ENCODE measurements at places on chromosomes 16 and 17.

DNA sequence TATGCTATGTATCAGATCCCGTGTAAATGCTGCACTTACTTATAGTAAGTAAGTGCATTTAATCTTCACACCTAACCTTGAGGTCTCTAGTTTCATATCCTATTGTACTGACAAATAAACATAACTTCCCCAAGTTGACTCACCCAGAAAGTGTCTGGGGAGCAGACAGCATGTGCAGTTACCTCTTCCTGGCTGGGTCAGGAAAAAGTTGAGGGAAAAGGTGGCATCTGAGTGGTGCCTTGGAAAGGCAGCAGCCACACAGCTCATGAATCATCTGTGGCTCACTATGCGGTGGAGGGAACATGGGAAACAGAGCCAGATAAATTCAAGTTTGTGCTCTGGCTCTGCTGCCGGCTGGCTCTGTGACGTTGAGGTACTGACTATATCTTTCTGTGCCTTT lies 382.0 kb upstream of the DYNLRB2 start:
- DNase-seq = no peak

DNA sequence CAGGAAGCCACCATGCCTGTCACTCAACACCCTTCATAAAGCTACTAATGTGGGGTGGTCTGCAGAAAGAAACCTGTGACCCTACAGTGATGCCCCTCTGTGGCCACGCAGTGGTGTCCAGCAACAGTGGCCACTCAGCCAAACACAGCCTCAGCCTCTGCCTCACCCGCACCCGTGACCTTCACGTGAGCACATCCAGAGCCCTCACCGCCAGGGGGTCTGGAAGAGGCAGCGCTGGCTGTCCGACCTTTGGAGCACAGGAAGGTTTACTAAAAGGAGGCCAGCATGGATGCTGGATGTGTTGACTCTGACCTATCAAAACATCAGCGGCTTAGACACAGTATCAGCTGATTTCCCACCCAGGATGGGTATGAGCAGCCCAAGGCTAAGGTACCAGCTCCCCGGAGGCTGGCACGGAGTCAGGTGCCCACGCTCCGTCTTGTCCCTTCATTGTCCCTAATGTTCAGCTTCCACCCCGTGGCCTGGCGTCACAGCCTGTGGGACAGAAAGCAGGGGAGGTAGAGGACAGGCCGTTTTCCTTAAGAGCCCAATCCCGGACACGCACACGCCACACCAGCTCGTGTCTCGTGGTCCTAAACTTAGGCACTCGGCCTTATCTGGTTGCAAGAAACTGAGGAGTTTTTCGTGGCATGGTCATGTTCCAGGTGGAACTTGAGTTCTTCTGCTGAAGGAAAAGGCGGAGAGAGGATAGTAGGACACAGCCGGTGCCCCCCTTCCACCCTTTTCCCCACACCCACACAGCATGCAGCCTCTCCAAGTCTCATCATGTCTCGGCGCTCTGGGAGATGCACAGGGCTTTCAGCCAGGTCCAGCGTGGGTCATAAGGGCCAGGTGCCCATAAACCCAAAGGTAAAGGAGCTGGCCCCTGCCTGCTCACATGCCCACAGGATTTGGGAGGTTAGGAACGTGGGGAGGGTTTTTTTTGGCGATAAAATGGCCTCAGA lies 49.7 kb upstream of the ENDOV start:
- DNase-seq = no peak

DNA sequence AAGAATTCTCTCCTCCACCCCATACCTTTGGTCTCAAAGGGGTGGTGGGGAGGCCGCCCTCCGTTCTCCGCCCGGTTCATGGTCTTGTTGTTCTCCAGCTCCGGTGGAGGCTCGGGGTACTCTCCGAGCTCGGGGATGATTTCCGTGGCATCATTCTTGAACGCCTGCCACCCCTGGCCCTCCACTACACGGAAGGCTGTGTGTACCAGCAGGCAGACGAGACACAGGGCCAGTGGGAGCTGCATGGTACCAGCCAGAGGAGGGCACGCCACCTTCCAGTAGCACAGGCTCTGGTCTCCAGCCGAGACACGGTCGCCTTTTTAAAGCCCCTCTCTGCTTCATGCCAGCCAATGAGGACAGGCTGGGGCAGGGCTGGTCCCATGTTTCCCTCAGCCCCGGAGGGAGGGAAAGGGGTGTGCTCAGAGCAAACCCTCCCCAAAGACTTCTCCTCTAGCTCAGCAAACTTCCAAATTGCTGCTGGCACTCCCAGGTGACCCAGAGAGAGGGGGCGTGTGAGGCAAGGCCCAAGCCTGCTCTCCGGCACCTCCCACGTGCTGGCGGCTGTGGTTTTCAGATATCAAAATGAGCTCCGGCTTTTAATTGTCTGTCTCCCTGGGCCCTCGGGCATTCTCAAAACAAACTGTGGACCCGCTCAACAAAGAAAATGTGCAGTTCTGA lies at the start of gene SOST:
Gene SOST (minus strand): TSS at position 295 of the 678 bp plus-strand sequence. CDS start 50 bp downstream, at position 245.
- no peak for DNase-seq

GRCh38 chr17:9116861-9117568 lies 95.7 kb downstream of the NTN1 start:
- DNase-seq = no peak

DNA sequence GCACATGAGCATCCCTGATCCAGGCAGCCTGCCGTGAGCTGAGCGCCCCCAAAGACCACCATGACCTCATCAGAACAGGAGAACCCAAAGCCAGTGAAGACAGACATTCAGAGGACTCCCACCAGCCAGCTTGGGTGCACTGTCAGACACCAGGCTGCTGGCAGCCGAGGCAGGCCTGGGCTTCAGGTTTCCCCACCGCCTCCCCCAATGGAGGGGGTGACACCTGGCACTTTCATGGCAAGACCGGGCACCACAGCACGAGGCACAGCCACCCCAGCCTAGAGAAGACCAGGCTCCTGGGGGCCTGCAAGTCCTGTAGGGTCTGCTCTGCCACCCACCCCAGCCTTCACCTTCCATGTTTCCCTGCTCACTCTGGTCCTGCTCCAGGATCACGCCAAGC lies 140.5 kb downstream of the C16orf95 start:
- no peak for DNase-seq

GRCh38 chr16:477301-478157 lies 50.0 kb upstream of the CAPN15 start:
- DNase-seq = no peak

GRCh38 chr16:22386976-22387375 lies 12.6 kb upstream of the CDR2 start:
- no peak for DNase-seq

DNA sequence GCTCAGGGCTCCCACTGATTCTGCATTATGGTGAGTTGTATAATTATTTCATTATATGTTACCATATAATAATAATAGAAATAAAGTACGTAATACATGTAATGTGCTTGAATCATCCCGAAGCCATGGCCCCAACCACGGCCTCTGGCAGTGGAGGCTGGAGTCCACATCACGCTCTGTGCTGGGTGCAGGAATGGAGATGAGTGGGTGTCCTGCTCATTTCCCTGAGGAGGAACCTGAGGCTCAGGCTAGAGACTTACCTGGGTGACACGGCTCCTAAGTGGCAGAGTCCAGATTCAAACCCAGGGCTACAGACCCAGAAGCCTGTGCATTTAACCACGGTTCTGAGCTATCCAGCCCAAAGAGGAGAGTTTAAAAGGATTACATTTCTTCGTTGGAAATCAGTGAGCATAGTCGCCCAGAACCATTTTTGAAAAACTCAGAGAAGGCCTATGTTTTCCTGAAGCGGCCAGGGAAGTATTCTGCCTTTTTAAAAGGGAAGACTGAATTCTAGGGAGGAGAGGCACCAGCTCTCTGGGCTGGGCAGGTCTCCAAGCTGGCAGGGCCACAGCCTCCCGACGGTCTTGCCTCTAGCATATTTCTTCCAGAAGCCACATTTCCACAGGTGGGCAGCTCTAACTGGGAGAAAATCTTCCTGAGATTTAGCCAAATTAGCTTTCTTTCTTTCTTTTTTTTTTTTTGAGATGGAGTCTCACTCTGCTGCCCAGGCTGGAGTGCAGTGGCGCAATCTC lies 6.7 kb downstream of the IL4R start:
- DNase-seq = no peak

DNA sequence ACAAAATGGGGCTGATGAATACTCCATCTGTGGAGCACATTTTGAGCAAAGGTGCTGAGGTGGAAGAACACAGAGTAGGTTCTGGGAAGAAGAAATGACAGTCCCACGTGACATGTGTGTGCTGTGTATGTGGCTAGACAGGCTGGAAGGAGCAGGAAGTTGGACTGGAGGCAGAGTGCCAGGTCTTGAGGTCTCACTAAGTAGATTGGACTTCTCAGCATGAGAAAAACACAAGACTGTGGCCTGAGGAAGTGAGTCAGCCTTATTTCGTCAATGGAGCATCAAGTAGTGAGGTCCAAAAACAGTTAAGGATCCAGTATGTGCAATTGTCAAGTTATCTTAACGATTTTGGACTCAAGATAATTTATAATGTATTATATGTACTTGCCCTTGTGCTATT lies 736.5 kb downstream of the KCNJ2 start:
- DNase-seq = no peak

DNA sequence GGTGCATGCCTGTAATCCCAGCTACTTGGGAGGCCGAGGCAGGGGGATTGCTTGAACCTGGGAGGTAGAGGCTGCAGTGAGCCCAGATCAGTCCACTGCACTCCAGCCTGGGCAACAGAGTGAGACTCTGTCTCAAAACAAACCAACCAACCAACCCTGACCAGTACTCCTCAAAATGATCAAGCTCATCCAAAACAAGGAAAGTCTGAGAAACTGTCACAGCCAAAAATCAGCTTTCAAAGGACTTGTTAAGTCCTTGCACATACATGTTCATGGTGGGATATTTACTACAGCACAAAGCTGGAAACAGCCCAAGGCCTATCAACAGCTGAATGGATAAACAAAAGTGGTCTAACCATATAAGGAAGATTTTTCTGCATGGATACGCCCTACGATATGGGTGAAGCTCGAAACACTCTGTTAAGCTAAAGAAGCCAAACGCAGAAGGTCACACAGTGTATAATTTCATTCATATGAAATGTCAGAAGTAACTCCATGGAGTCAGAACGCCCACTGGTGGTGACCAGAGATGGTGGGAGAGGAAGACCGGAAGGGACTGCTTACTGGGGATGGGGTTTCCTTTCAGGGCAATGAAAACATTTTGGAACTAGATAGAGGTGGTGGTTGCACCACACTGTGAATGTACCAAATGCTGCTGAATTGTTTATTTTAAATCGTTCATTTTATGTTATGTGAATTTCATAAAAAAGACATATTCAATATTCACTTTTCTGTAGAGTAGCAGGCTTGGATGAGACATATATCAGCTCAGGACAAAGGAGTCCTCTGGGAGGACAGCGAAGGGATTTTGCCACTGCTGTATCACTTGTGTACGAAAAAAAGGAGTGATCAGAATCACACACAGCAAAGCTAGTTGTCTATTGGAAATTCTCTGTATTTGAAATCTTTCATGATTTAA lies 17.7 kb downstream of the CCL17 start:
- no peak for DNase-seq

GRCh38 chr17:77622647-77623046 lies 335.9 kb upstream of the TNRC6C start:
- no peak for DNase-seq

DNA sequence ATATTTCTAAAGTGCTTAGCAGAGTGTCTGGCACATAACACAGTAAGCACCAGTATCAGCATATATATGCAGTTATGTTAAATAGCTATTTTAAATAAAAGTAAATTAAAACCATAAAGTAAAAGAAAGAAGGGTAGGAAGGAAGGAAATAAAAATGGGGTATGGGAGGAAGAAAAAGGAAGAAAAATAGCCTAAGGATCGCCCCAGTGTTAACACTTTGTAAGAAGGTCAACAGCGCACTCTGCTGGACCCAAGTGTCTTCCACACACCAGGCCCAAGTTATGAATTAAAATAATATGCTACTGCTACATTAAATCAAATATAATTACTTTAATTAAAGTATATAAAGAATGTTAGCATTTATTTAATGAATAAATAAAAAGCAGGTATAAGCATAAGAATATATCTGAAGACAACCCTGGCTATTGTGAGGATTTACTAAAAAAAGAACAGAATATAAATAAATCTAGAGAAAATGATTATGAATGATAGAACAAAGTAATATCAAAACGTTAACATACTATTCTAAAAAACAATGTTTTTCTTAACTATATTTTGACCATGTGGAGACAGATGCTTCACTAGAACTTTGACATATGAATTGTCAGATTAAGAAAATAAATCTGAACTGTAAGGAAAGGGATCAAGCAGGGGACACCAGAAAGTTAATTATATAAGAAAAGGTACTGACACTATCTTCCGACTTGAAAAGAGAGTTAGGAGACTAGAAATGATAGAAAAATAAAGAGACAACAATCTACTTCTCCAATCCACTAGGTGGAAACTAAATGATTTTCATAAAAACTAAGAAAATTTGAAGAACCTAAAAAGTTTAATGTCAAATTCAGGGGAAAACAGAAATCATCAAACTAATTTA lies 25.9 kb downstream of the BRIP1 start:
- DNase-seq = peak; percentile 62

DNA sequence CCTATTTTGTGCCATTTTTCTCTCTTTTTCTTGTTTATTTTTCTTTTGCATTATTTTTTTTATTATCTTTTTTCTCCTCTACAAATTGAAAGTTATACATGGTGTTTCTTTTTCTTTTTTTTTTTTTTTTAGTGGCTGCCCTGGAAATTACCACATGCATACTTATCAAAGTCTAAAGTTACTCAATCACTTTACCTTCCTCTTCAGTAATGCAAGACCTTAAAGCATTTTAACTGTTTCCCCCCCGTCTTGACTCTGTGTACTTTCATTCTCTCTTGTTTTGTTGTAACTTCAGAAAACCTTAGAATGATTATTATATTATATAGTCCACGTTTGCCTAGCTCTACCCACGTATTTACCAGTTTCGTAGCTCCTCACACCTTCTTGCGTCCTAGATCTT lies 33.3 kb upstream of the SMPD3 start:
- DNase-seq = no peak

DNA sequence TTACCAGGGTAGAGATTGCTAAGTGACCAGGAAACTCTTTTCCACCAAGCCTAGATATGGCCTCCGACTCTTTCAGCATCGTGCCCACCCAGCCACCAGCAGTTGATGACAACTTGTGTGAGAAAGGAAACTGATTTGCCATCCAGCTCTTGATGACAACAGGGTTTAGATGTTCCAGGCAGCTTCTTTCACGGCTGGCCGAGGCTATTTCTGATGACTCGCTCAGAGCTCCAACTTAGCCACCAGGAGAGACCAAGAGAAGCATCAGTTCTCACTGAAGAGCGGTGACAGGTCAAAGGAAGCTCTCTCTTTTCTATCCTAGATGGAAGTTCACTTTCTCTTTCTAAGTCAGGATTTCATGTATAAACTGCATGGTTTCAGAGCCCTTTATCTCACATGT lies 61.2 kb downstream of the MPHOSPH6 start:
- DNase-seq = no peak

- no peak for DNase-seq
These were observed 419 bp downstream of the RAB37 start for GRCh38 chr17:74737299-74738050.

DNA sequence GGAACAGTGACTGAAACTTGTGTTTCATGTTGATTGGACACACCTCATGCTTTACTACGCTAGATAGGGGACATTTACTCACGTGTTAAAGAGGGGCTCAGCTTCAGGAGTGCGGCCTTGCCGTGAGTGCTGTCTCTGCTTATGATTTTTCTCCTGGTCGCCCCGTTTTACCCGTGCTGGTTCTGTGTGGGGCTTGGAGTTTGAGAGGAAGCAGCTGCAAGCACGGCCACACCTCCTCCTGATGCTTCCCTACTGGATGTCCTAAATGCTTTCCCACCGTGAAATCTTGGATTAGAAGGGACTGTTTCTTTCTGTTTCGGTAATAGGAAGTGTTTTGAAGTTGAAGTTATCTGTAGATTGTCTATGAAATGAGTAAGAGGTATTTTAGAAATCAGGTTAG lies 54.0 kb upstream of the ZNF750 start:
- DNase-seq = no peak
